ENCODE measurements at places on chromosomes 2 and 18.

DNA sequence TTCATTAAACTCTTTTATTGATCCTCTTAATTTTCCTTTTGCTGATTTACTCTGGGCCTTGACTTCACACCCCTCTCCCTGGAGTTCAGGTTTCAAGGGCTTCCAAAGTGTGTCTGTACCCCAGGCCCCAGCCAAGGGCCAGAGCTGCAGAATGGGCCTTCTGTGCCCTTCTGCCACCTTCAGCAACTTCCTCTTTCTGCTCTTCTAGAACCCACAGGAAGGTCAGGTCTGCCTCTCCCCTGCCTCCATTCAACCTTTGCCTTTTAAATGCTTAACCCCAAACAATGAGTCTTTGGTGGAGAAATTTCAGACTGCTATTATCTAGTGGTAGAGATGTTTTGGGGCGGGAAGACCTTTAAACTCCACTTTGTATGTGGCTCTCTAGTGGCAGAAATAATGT lies 63.1 kb downstream of the TSN start:
- no peak for DNase-seq

GRCh38 chr2:127254386-127254981 lies 34.4 kb upstream of the CYP27C1 start:
- no peak for DNase-seq

DNA sequence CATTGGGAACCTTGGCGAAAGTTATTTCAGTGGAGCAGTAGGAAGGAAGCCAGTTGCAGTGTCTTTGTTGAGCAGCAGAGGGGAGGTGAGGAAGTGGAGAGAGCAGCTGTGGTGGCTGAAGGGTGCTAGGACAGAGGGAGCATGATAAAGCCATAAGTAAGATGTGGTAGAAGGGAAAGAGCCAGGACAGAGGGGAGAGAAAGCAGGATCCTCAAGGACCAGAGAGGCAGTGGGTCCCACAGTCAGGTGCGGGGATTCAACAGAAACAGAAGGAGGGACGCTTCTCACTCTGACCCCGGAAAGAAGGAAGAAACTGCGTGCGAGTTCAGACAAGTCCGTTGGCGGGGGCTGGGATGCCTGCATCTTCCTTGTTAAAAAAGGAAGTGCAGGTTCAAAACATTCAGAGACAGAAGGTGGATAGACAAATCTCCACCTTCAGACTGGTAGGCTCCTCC lies at the start of gene CXCR2:
CXCR2 (plus strand) TSS at position 403 of the 455 bp plus-strand sequence. CDS start 8,774 bp downstream, outside the sequence.
- no peak for DNase-seq

- DNase-seq, result no peak
Measured at GRCh38 chr18:46542545-46542944, 114.5 kb downstream of the LOXHD1 start.

GRCh38 chr2:42777883-42778805 lies 14.2 kb upstream of the OXER1 start:
- DNase-seq, result no peak

DNA sequence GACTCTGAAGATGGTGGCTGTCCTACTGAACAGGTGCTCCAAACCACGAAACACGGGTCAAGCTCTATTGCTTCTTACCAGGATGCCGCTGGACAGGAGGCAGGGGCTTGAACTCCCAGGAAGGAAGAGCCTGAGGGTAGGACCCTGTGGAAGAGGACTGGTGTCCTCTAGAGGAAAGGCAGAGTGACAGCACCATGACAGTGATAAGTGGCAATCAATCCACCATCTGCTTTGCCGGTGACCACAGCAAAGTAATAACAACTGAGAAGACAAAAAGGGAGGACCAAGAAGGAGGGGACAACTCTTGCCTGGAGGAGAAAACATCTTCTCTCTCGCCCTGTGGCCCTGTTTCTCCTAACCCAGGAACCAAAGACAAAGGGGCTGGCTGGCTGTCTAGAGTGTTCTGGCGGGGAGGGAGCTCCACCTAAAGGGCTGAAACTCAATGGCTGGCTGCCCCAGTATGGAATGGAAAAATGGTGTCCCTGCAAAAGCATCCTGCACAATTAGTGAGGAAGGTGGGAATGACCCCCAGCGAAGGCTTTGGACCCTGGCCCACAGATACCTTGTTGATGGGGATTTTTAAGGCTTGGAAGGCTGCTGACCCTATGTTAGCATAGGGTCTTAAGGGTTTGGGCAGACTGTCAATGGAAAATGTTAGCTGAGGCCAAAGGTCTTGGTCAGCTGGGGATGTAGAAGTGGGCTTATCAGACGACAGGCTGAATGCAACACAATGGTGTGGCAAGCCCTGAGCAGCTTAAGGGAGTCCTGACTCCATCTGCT lies 35.4 kb downstream of the PROC start:
- no peak for DNase-seq

DNA sequence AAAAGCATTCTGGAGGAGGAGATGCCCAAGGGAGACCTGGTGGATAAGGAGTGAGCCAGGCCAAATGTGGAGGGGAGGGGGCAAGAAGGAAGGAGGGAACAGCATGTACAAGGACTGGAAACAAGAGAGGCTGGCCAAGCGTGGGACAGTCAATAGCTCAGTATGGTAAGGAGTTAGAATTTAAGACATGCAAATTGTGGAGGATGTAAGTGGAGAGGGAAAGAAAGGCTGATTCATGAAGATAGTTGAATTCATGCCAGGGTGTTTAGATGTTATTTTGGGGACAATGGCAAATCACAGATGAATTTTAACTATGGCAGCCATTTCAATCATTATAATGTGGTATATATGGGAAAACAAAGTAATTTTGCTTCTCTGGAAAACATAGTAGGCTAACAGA lies 462.3 kb downstream of the MEIS1 start:
- DNase-seq, result no peak

DNA sequence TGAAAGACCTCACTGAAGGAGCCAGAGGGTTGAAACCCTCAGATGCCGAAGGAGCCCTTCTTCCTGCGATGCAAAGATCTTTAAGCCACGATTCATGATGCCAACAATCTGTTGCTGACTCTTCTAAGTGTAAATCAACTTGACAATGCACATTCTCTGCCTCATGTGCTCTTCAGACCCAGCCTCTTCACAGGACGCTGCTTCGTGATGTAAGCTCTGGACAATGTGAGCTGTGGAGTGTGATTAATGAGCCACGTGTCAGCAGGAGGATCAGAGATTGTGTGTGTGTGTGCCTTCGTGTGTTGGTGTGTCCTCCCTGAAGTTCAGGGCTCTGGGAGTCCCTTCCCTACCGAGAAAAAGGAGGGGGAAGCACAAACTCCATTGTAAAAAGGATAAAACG lies 26.5 kb upstream of the TWIST2 start:
- no peak for DNase-seq

GRCh38 chr18:70463085-70463484 lies 174.2 kb downstream of the SOCS6 start:
- no peak for DNase-seq

DNA sequence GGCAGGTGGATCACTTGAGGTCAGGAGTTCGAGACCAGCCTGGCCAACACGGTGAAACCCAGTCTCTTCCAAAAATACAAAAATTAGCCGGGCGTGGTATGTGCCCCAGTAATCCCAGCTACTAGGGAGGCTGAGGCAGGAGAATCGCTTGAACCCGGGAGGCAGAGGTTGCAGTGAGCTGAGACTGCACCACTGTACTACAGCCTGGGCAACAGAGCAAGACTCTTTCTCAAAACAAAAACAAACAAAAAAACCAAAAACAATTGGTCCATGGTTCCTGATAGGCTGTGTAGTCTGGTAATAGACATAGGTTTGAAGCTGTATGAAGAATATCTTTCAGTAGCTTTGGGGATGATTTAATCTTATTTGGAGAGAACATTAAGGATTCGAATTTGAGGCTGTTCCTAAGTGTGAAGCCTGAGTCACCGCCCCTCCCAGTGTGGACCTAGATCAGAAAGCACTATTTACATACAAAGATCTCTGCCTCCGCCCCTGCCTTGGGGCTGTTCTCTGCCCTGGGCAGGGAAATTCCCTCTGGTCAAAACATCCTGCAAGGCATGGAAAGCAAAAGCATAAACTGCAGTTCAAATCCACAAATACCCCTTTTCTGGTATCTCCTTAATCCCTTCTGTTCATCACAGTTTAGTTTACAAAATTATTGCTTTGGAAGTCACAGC lies 52.8 kb upstream of the PMAIP1 start:
- no peak for DNase-seq

DNA sequence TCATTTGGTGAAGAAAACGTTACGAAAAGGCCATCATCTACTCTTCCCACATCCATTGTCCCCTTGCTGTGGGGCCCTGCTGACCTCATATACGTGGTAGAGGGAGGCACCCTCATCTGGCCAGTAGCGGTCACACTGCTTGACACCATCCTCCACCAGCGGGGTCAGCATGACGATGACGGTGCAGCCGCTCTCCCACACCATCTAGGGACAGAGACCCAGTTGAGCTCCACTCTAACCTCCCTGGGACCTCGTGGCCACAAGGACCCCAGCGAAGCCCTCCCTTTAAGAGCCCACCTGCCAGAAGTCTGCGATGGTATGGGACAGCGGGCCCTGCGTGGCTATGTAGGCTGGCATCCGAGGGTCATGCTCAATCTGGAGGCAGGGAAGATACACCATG lies 13.1 kb downstream of the PTPRN start:
- DNase-seq, result no peak

GRCh38 chr2:177314194-177314593 lies 49.7 kb upstream of the NFE2L2 start:
- no peak for DNase-seq

GRCh38 chr18:42261731-42262130 lies 306.7 kb downstream of the PIK3C3 start:
- no peak for DNase-seq

DNA sequence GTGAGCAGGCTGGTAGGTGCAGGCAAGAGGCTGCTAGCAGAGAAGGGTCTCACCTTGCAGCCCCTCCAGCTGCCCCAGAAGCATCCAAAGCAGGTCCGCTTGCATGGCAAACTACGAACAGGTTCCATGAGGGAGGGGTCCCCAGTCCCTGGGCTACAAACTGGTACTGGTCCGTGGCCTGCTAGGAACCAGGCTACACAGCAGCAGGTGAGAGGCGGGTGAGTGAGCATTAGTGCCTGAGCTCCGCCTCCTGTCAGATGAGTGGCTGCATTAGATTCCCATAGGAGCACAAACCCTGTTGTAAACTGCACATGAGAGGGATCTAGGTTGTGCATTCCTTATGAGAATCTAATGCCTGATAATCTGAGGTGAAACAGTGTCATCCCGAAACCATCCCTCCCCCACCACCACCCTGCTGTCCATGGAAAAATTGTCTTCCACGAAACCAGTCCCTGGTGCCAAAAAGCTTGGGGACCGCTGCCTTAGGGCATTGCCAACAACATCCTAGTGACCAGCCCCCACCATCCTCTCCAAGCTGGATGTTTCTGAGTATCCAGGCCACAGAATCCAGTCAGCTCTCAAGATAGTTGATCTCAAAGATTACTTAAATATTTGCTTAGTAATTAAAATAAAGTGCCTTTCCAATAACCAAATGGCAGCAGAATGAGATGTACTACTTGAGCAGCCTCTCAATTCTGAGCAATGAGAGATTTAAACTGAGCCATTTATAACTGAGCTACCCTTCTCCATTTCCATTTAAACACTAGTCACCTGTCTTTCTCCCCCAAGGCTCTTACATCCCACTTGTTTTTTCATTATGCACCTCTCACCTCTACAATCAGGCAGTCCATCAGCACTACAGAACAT lies 32.4 kb downstream of the LRP2 start:
- DNase-seq, result no peak

DNA sequence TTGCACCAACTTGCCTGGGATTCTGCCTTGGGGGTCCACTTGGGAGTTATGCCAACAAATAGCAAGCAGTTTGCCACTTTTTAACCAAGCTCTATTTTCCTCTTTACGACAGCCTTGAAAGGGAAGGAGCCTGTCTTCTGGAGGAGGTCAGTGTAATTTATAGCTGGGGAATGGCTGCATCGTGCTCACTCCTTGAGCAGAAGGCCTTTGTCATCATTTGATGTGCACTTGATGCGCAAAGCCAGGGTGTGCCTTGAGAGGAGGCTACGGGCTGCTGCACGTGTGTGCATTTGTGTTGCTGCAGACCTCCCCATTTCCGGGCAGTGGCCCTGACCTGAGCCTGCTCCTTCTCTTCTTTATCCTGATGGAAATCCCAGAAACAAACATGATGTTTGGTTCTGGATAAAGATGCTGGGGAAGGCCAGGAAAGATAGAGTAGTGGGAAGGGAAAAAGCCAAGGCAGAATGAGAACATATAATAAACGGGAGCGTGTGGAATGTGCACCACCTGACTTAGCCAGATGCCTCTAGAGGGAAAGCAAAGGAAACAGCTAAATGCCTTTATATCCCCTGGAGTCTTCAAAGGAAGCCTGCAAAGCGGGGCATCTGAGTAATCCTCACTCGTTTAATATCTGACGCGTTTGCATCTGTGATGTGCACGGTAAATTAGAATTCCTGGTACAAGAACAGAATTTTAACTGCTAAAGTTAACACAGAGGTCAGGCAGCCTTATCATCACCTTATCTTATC lies 68.3 kb upstream of the ZNF521 start:
- DNase-seq, result no peak

DNA sequence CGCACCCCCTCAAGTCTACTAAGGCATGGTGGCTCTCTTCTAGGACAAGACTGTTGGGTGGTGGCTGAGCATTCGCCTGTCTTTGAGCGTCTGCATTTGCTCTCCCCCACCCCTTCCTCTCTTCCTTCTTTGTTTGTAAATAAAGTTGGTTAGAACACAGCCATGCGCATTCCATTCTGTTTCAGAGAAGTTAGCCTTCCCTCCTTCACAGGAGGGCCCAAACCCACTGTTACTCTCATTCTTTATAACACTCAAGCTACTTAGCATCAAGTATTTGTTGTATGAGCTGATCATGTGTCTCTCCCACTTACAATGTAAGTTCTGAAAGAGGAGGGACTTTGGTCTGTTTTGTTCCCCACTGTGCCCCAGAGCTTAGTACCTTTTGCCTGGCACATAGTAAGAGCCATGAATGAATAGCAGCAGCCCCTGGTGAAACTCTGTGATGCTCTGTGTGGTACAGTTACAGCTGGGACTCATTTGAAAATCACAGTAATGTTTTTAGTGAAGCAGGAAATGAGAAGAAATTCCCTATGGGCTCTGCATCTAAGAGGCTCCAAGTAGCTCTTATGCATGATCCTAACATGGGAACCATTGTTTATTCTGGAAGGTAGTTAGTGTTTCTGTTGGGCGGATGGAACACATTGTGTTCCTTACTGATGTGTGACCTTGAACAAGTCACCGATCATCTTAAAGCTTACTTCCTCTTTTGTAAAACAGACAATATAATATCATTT lies 7.7 kb downstream of the MGAT5 start:
- no peak for DNase-seq
